ENCODE measurements at places on chromosomes 16 and 17.

- DNase-seq, result no peak
Observed at GRCh38 chr16:3122926-3123570, 10.7 kb downstream of the ZNF205 start.

- DNase-seq, result no peak
Observed at GRCh38 chr16:56261656-56262055, 70.4 kb downstream of the GNAO1 start.

DNA sequence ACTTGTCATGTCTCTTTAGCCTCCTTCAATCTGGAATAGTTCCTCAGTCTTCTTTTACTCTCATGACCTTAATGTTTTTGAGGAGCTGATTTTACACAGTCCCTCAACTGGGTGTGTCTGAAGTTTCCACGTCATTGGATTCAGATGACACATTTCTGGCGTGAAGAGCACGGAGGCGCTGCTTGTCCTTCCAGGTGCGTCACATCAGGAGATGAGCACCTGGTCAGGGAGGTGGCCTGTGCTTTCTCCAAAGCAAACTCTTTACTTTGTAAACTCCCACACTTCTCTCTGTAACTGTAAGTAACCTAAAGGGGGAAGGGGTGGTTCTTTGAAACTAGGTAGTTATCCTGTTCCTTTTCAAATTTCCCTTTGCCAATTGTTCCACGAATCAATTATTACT lies 52.5 kb upstream of the MNT start:
- DNase-seq, result no peak

- no peak for DNase-seq
Observed at GRCh38 chr16:8168016-8168415, 422.3 kb downstream of the TMEM114 start.

DNA sequence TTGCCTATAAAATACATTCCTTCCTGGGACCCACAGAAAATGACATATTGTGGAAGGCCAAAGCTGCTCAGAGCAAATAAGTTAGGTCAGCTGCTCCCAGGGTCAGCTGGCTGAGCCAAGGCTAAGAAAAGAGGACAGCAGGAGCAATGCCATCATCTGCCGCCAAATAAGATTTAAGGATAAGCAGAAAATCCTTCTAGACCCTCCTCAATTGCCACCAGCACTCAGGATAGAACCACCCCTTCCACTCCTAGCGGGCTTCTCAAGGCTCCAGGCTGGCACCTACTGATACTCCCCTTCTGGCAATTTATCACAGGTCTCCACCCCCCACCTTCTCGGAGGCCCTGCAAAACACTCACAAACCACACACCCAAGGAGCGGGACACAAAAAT lies 22.9 kb downstream of the MBTPS1 start:
- DNase-seq, result no peak

DNA sequence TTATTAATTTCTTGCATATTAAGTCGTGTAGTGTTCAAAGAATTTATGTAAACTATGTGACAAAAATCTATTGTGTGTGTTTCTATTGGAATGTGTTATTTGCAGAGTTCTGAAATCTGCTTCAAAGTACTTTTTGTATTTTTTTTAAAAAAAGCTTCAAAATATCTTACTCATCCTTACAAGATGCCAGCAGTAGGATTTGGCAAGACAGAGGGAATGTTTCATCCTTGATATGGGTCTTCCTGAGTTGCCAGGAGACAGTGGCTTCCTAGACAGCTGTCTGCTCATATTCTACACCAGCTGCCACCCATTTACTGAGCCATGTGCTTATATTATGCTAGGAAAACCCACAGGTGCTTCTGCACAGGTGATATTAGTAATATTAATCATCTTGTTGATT lies 36.4 kb downstream of the EFCAB5 start:
- DNase-seq, result peak; percentile 52

DNA sequence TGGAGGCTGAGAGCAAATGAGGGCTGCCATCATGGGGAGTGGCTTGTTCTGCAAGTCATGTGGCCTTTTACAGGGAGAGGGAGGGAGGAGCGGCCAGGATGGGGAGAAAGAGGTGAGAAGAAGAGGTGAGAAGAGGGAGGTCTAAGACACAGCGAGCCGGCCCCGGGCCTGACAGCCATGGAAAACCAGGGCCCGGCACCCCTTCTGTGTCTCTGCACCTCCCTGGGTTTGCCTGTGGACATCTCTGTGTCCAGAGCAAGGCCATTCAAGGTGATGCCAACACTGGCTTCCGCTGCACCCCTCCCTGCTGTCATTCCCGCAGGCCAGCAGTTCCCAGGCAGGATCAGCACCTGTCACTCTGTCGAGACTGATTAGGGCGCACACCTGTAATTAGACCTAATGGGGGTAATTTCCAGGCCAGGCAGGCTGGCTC lies 75.6 kb downstream of the MGAT5B start:
- no peak for DNase-seq

GRCh38 chr16:31537362-31538242 lies 9.9 kb downstream of the AHSP start:
- no peak for DNase-seq

GRCh38 chr16:74903120-74903519 lies 81.8 kb downstream of the WDR59 start:
- DNase-seq, result no peak

DNA sequence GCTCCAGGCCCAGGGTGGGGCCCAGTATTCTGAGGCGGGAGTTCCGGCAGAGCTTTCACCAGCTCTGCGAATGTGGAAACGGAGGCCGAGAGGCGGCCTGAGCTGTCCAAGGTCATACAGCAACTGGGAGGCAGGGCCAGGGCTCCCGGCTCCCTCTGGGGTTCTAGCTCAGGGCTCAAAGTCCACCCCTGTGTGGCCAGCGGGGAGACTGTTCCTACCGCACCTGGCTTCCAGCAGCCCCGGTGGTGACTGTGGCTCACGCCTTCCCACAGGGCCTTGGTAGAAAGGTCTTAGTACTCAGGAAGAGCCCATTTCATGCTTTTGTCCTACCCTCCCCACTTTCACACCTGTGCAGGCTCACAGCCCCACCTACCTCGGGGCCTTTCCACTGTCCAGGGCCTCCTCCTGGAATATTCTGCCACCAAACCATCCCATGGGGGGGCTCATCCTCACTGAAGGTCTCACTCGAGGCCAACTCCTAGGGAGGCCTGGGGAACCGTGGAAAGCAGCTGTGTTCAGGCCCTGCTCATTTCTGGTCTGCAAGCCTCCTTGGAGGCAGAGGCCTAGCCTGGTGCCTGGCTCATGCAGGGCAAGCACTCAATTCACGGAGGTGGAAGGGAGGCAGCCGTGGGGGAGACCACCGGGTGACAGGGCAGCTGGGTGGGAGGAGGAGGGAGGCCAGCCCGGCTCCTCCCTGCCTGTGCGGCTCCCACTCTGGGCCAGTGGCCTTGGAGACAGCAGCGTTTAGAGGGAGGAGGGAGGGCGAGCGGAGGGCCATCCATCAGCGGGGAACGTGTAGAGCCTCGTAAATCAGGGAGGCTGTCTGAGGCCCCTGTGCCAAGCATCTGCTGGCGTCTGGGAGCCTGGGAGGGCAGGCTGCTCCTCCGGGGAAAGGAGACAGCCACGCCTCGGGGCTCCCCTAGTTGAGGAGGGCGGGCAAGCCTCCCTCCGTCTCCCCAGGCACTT lies 12.7 kb upstream of the DOC2B start:
- no peak for DNase-seq

- DNase-seq, result no peak
Observed at GRCh38 chr16:5621826-5622225, 524.2 kb upstream of the EEF2KMT start.

DNA sequence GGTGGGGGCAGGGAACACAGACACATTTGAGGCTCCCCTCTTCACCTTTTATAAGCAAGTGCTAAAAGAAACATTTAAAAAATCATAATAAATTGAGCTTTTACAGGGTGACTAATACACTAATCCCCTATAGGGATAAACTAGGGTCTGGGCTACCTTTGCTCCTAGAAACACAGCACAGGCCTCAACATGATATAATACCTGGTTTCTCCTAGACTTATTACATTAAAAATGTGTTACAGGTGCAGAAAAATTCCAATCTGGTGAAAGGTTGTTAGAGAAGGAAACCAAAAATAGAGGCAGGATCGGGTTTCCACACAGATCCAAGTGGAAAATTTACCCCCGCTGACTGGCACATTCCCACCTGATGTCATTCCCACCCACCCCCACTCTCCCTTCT lies 124.7 kb upstream of the NOG start:
- DNase-seq, result no peak

GRCh38 chr16:79809376-79809775 lies 208.8 kb upstream of the MAF start:
- no peak for DNase-seq

GRCh38 chr16:59411961-59412841 lies 678.1 kb upstream of the GOT2 start:
- peak; percentile 34 for DNase-seq

GRCh38 chr17:79515646-79516571 lies 94.9 kb downstream of the RBFOX3 start:
- DNase-seq, result peak; percentile 3

GRCh38 chr17:13106171-13106570 lies 88.3 kb upstream of the ELAC2 start:
- no peak for DNase-seq

All from adipocyte (in vitro differentiated cells).